ENCODE measurements at places on chromosomes 11 and 22.

DNA sequence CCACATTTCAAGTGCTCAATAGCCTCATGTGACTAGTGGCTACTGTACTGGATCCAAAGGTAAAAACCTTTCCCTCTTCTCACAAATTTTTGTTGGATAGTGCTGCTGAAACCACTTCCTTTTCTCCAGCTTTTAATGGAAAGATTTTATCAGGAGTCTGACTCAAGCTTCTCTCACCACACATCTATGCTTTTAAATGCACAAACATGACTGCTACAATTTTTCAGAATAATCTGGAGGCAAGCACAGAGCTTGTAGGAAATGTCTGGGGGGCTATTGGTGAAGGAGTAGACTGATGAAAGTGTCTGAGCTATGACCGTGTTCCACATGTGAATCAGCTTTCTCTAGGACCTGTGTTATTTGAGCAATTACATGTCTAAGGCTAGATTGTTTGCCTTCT lies 101.1 kb upstream of the FAT3 start:
- no peak for DNase-seq

DNA sequence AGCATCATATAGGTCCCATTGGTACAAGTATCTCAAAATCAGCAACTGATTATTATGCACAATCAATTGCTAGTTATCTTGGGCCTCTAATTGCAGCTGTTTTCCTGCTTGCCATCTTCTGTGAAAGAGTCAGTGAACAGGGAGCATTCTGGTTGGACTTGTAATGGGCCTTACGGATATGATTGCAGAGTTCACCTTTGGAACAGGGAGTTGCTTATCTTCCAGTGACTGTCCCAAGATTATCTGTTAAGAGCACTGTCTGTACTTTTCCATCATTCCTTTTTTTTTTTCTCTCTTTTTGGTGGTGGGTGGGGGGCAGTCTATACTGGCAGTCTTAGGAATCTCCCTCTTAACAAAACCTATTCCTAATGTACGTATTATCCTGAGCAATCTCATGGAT lies 17.8 kb downstream of the OR8G5 start:
- no peak for DNase-seq

GRCh38 chr11:80650966-80651365 lies 1210.1 kb upstream of the TENM4 start:
- no peak for DNase-seq

- DNase-seq: no peak
Measured at GRCh38 chr11:61874853-61875252, 16.5 kb downstream of the FADS3 start.

- DNase-seq: no peak
Measured at GRCh38 chr22:34877506-34877905, 188.5 kb upstream of the ISX start.

DNA sequence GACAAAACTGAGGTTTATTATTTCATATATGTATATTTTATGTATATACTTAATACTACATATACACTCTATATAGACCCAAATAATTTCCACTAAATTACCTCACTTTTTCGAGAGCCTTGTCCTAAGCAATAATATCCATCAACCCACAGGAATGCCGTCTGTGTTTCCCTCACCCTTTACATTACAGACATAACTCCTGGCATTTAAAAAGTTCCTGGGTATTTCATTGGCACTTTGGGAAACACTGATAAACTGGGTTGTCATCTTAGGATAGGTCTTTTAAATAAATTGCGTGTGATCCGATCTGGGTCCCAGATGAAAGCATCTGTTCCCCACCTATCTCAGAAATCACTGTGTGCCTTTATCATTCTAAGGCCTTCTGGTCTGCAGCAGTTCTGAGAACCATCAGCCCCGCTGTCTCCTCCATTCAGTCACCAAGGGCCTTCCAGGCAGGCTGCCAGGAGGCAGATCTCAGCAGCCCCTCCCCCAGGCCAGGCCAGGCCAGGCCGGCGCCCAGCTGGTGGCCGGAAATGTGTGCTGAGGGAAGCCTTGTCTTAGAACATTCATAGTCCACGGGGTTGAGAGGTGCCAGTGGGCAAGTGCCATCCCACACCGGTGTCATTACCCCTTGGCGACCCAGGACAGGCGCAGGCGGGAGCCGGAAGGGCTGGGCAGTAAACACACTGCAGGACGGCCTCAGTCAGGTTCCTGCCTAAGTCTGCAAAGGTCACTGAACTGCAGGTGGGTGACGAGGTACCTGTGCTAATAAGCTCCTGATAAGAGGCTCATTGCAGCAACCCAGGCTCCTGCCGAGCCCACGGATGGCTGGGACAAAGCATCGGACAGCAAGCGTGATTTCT lies 3.3 kb downstream of the FGF19 start:
- no peak for DNase-seq

DNA sequence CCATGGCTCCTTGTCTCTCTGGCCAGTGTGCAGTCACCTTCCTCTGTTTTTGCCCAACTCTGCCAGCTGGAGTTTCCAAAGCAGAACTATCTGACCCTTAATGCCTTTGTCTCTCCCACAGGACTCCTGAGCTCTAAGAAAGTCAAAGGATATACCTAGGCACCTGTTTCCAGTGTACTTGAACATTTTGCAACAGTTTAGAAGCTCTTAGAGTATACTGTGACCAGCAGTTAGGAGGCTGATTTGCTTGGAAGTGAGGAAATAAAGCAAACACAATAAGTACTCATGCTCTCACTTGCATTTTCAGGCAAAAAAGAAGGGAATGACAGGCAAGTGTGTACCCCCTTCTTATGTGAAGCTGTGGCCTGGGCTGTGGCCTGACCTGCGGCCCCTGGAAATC lies 204.3 kb upstream of the PLET1 start:
- DNase-seq: no peak

DNA sequence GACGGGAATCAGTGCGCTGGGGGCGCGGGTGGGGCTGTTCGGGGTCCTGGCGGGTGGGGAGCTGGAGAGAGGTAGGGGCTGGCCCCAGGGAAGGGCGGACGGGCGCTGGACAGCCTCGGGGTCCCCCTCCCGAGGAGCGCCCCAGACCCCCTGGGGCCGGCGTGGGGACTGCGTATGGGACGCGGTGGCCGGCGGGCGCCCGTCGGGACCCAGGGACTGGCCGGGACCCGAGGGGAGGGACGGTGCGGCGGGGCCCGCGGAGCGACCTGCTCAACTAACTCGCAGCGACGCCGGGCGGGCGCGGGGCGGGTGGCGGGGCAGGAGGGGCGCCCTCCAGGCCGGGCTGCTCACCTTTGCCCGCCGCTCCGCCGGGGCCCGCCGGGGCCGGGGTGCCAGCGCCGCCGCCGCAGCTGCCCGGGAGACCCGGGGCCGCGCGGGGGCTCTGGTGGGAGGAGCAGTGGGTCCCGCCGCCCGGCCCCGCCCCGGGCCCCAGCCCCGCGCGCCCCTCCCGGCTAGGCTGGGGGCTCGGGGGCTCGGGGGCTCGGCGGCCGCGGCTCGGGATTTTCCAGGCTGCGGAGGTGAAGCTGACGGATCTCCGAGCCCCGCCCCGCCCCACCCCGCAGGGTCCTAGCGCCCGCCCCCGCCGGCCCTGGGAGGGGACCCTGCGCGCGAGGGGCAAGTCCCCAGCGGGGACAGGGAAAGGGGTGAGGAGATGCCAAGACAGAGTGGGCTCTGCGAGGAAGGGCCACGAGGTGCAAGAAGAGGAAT lies 12.3 kb downstream of the STARD10 start:
- no peak for DNase-seq

GRCh38 chr11:15622231-15622890 lies 507.6 kb downstream of the INSC start:
- no peak for DNase-seq

DNA sequence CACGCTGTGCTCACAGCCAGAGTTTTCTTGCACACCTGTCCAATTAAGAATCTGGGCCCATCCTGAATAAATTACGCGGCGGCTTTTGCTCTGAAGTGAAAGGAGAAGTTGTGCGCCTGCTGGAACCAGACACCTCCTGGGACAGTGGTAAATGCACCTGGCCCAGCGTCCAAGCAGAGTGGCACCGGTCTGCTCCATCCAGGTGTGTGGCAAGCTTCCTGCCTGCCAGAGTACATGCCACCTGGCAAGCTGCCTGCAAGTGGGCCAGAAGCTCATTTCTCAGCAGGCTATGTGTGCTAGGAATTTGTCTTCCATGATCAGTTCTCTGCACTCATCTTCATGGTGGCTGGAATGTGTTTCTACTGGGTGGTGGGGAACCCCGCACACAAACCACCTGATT lies 660.6 kb downstream of the ETS1 start:
- DNase-seq: no peak

DNA sequence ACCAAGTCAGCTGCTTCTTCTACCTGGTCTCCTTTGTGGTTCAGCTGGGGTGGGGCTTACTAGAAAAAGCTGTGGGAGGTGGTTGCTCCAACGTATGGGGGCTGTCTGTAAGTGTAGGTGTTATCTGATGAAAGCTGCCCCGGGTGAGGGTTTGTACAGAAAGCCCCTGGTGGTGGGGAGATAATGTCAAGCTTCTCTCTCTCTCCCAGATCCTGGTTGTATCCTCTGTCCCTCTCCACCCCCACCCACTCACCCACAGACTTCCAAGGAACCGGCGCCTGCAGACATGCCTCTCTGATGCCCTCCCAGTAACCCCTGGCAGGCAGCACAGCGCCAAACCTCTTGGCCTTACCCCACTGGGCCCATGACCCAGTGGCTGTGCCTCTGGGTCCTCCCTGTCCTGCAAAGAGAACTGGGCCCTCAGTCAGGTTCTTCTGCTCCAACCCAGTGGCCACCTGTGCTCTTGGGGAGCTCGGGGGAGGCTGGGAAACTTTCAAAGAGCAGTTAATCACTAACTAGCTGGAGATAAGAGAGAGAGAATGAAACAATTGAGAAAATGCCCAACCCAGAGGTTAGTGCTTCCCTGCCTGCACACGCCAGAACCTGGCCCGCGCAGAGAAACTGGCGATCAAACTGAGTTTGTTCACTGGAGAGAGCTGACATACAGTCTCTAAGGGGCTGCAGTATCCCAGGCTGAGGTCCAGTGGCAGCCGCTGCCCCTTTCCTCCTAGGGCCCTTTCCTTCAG lies 20.4 kb upstream of the EHF start:
- DNase-seq: no peak

GRCh38 chr11:117328375-117329010 lies 839 bp downstream of the CEP164 start:
- no peak for DNase-seq

DNA sequence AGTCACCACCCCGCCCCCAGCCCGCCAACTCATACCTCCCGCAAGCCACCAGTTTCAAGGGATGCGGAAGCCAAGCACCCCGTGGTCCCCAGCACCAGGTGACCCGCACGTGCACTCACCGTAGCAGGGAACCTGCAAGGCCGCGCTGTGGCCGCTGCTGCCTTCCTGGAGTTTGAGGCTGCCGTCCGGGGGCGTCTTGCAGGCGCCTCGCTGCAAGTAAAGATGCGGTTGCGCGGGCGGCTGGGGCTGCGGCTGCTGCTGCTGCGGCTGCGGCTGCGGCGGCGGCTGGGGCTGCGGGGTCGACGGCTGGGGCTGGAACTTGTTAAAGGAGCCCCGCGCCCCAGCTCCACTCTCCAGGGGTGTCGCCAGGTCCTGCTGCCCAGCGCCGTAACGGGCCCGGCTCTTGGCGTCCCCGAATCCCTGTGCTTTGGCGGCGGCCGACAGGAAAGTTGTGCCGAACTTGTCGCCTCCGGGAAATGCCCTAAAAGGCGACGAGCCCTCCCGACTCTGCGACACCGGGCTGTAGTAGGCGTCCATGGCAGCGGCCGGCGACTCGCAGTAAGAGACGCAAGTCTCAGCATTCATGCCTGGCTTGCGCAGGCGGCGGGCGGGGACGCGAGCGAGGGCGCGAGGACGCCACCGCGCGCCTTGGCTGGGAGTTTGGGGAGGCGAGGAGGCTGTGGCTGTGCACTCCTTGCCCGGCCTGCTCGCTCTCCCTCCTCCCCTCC lies at the start of gene ALX4:
TSS of gene ALX4 (minus strand) at position 662 of the 728 bp plus-strand sequence. CDS start at position 585, 77 bp downstream.
- DNase-seq: no peak

DNA sequence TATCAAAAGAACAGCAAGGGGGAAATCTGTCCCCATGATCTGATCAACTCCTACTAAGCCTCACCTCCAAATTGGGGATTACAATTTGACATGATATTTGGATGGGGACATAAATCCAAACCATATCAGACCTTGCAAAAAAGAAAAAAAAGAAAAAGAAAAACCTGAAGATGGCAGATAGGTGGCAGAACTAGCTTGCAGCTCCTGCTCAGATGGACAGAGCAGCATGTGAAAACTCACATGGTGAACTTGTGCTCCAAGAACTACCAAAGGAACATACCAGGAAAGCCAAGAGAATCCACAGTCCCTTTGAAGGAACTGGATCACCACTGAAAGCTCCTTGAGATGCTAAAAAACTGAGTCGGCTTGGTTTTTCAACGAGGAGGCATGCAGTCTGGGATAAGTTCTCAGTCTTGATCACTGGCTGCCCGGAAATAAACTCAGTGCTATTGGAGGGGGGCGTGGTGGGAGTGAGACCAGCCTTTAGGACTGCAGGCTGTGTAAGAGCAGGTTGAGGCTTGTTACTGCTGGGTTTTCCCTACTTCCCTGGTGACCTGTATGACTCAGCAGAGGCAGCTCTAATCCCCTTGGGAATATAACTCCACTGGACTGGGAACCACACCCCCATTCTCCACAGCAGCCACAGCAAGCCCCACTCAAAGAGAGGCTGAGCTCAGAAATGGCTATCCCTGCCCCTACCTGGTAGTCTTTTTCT lies 358.3 kb upstream of the ARHGAP42 start:
- DNase-seq: no peak

DNA sequence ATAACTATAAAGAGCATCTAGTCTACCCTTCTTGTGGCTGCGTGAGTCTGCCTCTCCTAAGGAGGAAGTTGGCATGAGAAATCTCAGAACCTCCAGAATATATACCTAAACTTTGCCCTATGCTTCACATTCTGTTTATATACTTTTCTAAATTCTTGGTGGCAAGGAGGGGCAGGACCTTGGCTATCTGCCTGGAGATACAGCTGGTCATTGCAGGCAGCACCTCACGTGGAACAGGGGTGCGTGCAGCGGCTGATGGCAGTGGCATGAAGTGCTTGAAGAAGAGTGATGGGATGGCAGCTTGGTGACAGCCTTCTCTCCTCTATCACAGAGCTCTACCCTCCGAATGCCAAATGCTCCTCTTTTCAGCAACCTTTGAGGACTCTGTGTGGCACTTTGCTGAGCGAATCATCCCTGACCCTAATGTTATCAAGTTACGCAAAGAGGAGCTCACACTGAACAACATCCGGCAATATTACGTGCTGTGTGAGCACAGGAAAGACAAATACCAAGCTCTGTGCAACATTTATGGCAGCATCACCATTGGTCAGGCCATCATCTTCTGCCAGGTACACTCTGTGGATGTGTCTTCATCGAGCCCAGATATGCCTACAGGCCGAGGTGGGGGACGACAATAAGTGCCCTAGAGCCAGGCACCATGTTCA lies 12.5 kb downstream of the DDX25 start:
- no peak for DNase-seq

GRCh38 chr11:10693509-10694081 lies at the start of gene IRAG1:
Gene IRAG1, minus strand, starts transcription at chr11:10693755. Its CDS starts 153 bp downstream, at chr11:10693602.
- DNase-seq: no peak
